ENCODE measurements at places on chromosomes 2 and 18. TPM values are rescaled to one million over a fixed set of nuclear protein-coding genes. Genes with fewer than 3 reads are reported as not detected.

Gene AQP12B
- polyA plus RNA-seq, result not detected

- DNase-seq, result no peak
Observed at GRCh38 chr18:59155153-59155552, 15.5 kb downstream of the SEC11C start.

DNA sequence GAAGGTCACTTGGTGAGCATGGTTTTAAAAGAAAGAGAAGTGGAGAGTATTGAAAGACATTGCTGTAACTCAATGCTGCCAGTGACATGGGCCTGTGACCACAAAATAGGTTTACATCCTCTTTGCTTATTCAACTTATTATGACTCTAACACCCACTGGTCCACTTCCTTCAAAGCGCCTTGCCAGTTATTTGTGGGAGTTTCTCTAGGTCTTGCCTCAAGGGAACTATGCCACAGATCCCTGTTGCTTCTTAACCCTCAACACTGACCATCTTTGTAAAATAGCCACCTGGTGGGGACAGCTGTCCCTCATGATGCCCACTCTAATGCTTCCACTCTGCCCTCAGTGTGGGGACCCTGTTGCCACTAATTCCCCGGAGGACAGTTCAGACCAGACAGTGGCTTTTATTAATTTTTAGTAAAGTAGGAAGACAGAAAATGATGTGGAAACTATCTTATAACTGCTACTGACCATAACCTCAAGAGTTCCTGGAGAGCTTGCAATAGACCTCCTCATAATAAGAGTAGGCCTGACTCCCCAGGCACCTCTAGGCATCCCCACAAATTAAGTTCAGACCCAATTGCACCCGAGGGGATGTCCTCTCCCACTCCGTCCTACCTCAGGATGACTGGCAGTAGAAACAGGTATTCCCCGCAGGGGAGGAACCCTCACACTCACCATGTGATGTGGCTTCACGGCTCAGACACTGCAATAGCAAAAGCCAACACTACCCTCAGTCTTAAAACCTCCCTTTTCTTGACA lies 31.3 kb upstream of the SLC25A52 start:
- DNase-seq, result no peak

Gene OR6B2
- polyA plus RNA-seq, result not detected

- DNase-seq, result no peak
Observed at GRCh38 chr2:58794103-58794502, 553.0 kb upstream of the FANCL start.

Gene APCDD1
- polyA plus RNA-seq, result not detected

DNA sequence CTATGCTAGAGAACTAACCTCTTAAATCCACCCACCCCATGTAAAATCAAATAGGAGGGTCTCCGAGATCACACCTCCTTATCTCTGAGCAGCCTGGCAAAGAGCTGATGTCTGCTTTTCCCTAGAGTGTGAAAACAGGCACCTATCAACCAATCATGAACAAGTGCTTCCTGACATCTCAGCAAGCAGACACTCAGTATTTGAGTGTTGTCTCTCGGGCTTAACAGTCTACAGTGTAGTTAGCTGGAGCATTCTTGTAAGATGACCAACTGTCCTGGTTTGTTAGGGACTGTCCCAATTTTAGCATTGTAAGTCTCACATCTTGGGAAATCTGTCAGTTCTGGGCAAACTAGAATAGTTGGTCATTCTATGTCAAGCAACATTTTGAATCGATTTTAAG lies 26.4 kb downstream of the MARCHF4 start:
- no peak for DNase-seq

Gene CPLX4
- polyA plus RNA-seq, result not detected

GRCh38 chr2:131094463-131095281 lies 1.4 kb upstream of the FAM168B start:
- DNase-seq, result no peak

DNA sequence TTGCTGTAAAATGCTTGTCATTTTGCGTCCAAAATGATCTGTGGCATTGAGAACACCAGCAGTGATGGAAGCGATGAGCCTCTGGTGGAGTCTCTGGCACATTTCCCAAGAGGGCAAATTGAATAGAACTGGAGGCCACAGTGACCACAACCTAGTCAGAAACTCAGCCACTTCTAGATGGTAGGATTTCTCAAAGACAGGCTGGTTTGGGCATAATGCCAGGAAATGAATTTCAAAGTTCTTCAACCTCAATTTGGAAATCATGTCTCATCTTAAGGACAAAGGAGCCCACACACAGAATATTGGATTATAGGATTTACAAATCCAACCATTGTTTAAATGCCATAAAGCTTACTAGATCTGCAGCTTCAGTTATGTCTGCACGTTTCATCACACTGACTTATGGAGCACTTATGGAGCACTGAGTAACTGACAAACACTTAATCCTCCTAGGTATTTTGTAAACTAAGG lies 132.1 kb downstream of the COL6A3 start:
- no peak for DNase-seq

Measured in CD4-positive, CD25-positive, alpha-beta regulatory T cell (primary cell).